ENCODE measurements at places on chromosomes 4 and X.
A peak's percentile ranks its signal among the peaks of the same experiment; 100 is the strongest.

- no peak for DNase-seq
Observed at GRCh38 chrX:106932960-106933537, 12.8 kb downstream of the CLDN2 start.

- no peak for DNase-seq
Observed at GRCh38 chrX:16981209-16981608, 34.8 kb downstream of the REPS2 start.

GRCh38 chr4:114306946-114307345 lies 291.7 kb upstream of the UGT8 start:
- DNase-seq, result no peak

- no peak for DNase-seq
Observed at GRCh38 chrX:65522739-65523372, 11.7 kb downstream of the LAS1L start.

DNA sequence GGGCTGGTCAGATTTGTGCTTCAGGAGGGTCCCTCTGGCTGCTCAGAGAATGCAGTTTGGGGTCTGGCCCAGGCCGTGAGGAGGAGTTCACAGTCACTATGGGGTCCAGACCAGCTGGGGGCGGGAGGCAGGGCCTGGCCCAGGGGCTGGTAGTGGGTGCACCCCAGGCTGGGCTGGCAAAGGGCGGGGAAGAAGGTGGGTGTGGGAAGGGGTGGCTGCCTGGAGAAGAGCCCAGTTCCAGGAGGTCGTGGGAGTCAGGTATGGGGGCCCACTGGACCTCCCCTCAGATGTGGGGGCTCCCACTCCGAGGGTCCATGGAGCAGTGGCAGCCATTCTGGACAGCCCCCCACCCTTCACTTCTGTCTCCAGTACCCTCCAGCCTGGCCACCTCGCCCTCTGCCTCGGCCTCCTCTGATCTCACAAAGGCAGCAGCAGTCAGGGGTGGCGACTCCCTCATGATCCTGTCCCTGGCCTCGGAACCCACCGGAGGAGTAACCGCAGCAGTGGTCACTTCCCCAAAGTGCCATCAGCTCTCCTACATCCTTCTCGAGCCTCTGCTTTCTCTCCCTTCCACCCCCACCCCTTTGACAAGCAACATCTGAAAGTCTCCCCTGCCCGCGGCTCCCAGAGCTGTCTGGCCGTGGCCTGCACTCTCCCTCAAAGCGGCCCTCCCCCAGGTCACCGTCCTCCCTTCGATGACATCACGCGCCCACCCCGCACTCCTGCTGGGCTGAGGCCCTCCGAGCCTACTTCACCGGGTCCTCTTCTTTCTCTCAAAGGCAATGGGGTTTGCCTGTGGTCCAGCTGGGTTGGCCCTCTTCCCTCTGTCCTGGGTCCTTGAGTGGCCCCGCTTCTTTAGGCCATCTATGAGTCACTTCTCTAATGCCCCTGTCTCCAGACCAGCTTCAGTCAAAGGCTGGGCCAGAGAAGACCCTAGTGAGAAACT lies 1.7 kb upstream of the SLC6A8 start:
- DNase-seq, result no peak

DNA sequence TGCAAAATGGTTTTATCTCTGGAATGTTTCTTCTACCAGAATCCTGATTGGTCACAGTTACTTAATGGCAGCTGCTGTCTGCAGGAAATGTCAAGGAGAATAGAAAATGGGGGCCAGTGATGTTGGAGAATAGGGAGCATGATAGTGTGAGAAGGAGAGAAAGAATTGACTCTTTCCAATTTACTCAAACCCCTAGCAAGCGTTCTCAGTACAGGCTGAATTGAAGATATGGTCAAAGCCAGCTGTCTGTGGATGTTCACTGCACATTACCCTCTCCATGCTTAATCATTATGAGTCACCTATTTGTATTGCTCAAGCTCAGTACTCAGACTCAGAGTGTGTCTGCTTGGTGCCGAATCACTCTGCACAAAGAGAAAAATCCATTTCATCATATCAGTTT lies 57.8 kb upstream of the FAM47B start:
- no peak for DNase-seq

DNA sequence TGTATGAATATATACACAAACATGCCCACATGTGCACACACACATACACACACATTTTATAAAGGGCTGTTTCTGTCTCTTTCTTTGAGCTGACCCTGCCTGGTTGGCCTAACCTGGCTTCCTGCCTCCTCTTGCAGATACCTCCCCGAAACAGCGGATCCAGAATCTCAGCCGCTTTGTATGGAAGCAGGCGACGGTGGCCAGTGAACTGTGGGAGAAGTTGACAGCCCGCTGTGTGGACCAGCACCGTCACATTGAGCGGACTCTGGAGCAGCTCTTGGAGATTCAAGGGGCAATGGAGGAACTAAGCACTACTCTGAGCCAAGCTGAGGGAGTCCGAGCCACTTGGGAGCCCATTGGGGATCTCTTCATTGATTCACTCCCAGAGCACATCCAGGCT lies 21.9 kb downstream of the DRP2 start:
- DNase-seq, result no peak

DNA sequence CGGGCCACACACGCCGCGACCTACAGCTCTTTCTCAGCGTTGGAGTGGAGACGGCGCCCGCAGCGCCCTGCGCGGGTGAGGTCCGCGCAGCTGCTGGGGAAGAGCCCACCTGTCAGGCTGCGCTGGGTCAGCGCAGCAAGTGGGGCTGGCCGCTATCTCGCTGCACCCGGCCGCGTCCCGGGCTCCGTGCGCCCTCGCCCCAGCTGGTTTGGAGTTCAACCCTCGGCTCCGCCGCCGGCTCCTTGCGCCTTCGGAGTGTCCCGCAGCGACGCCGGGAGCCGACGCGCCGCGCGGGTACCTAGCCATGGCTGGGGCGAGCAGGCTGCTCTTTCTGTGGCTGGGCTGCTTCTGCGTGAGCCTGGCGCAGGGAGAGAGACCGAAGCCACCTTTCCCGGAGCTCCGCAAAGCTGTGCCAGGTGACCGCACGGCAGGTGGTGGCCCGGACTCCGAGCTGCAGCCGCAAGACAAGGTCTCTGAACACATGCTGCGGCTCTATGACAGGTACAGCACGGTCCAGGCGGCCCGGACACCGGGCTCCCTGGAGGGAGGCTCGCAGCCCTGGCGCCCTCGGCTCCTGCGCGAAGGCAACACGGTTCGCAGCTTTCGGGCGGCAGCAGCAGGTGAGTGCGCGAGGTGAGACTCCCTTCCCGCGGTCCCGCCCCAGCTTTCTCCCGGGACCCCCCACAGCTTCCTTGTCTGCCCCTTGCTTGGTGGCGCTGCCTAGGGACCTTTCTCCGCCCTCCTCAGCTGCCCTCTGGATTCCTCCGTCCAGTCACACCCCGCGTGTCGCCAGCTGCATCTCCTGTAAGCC lies 678 bp downstream of the BMP3 start:
- DNase-seq, result no peak

GRCh38 chr4:140247237-140247636 lies 93.3 kb upstream of the MAML3 start:
- no peak for DNase-seq

- DNase-seq, result no peak
Observed at GRCh38 chr4:83510442-83510841, 25.5 kb upstream of the GPAT3 start.

DNA sequence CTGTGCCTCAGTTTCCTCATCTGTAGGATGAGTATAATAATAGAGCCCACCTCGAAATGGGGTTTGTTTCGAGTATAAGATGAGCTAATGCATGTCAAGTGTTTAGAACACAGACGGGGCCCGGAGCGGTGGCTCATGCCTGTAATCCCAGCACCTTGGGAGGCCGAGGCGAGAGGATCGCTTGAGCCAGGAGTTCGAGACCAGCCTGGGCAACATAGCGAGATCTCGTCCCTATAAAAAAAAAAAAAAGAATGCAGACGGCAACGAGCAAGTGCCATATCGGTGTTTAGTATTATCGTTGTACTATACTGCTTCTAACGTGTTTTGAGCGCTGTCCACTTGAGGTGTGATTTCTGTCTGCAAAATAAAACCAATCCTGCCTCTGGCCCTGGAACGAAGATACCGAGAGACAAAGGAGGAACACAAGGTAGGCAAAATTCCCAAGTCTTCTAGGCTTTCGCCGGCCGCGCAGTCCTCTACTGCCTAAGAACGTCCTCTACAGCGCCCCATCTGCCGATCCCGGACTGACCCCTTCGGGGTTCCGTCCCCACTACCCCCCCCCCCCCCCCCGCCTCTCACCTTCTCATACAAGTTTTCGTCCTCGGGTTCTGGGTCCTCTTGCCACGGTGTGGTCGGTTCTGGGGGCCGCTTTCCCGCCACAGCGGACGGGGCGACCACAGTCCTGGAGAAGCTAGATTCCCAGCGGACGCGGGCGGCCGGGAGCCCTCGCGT lies 442 bp downstream of the NDUFB11 start:
- DNase-seq, result no peak

DNA sequence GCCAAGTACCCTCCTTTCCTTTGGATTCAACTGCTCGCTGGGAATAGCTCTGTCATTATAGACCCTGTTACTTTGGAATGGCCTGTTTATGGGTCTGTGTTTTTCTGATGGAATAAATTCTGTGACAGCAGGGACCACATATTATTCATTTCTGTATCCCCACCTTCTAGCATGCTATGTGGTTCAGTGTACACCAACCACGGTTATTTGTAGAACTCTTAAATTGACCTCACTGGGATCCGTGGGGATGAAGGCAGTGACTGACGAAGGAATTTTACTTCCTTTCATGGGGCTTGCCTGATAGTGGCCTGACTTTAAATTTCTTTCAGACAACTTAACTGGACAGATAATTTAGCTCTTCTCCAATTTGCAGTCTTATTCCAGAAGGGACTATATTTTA lies 343.2 kb downstream of the SPRY1 start:
- no peak for DNase-seq

- DNase-seq, result no peak
Observed at GRCh38 chrX:114715096-114715495, 131.2 kb downstream of the HTR2C start.

GRCh38 chr4:187840814-187841213 lies 154.8 kb upstream of the ZFP42 start:
- DNase-seq, result no peak

- DNase-seq, result peak; percentile 8
Observed at GRCh38 chr4:40121515-40121914, 64.9 kb downstream of the N4BP2 start.

DNA sequence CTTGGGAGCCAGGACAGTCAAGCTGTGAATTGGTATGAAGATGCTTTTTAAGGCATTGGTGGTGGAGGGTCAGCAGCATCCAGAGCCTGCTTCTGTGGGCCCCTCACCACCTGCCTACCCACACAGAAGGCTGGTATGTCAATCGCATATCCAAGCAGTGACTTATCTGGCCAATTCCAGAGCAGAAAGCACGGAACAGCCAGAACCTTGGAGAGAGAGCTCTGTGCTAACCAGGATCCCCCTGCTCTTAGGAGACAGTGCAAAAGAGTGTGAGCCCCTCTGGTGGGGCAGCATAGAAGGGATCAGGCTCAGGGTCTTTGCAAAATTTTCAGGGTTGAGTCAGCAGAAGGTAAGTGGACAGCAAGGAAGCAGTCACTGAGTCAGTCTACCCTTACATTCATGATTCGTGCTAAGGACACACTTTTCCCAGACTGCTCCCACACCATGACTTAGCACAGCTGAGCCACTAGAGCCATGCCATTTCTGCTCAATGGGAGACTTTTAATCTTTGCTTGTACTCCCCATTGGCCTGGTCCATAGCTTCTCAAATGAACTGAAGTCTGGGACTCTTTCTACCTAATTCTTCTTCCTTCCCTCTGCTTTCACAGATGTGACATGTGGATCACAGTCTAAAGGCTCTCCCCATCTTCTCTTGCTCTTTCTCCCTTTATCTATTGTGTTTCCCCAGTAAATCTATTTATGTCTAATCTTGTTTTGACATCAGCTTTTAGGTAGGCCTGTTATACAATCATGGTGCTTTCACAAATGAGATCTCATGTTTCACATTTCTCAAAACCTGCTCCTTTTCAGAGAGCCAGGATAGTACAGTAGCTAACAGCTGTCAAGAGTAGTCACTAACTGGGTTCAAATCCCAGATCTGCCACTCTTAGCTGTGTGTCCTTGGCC lies 20.0 kb downstream of the MORF4L2 start:
- DNase-seq, result no peak

GRCh38 chrX:2457289-2458133 lies 43.3 kb downstream of the DHRSX start:
- DNase-seq, result no peak

DNA sequence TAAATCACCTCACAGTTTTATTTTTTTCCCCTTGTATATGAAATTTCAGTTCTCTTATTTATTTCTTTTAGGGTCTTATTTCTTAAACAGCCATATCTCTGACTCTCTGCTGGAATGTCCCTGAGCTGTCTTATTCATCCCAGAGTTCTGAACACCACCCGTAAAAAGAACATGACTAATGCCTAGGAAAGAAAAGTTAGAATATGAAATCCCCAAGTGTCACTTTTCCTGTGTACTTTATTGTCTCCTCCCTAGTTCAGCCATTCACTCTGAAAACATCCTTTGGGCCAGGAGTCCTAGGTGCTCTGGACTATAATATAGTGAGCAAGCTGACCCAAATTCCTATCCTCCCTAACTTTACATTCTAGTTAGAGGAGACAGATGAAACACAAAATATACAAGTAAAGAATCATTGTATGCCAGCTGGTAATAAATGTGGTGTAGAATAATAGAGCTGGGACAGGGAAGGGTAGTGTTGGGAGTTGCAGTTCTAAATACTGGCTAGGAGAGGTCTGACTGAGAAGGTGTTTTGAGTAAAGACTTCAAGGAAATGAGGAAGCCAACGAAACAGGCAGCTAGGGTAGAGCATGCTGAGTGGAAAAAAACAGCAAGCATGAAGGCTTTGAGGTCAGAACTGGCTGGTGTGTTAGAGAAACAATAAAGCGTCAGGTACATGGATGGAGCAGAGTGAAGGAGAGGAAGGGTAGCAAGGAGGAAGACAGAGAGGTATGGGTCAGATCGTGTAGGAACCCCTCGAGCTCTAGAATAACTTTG lies 40.6 kb upstream of the FTHL17 start:
- DNase-seq, result no peak

DNA sequence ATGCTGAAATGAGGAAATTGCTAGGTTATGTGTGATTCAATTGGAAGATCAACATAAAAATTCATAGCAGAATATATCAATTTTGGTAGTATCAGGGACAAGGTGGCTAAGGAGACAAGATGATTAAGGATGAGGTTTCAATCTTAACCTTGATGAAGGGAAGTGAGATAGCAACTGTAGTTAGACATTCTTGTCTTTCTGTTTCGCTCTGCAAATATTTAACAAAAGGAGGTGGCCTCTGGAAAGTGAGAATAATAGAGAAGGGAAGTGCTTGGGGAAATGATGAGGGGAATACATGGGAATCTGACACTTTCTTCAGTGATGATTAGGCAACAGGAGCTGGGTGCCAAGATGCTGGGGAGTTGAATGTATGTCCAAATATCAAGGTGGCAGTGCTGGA lies 337.1 kb upstream of the PUDP start:
- no peak for DNase-seq

GRCh38 chrX:19904778-19905367 lies 17.5 kb upstream of the SH3KBP1 start:
- DNase-seq, result no peak

- DNase-seq, result no peak
Observed at GRCh38 chr4:164442180-164442579, 311.8 kb upstream of the SMIM31 start.

- no peak for DNase-seq
Observed at GRCh38 chr4:184421533-184422155, 52.7 kb downstream of the IRF2 start.

- DNase-seq, result no peak
Observed at GRCh38 chr4:169059306-169060211, 49.5 kb upstream of the CBR4 start.
